Cardiac muscle cell (in vitro differentiated cells and primary cell): ENCODE measurements at places on chromosomes 16 and 17.
A peak's percentile ranks its signal among the peaks of the same experiment; 100 is the strongest.

DNA sequence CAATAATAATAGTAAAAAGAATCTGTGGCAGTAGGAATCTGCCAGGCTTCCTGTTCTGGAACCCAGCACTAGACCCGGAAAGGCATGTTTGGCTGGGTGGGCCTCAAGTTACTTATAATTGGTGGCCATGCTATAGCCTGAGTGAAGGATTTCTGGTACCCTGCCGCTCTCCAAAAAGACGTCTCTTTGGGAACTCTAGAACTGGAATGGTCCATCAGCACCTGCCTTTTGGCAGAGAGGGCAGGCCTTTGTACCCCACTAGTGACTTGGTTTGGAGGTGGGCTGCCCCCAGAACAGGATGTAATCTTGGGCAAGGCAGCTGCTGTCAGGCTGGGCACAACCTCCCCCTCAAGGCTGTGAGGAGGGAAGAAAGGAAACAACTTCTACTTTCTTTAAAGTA lies 29.3 kb upstream of the ST6GALNAC1 start:
- DNase-seq = no peak

GRCh38 chr17:45904866-45905265 lies 10.5 kb downstream of the MAPT start:
- DNase-seq = no peak

GRCh38 chr17:40451420-40451819 lies 8.2 kb downstream of the IGFBP4 start:
- DNase-seq = peak; percentile 98

- DNase-seq = peak; percentile 50
Observed at GRCh38 chr16:51243936-51244436, 92.9 kb upstream of the SALL1 start.

DNA sequence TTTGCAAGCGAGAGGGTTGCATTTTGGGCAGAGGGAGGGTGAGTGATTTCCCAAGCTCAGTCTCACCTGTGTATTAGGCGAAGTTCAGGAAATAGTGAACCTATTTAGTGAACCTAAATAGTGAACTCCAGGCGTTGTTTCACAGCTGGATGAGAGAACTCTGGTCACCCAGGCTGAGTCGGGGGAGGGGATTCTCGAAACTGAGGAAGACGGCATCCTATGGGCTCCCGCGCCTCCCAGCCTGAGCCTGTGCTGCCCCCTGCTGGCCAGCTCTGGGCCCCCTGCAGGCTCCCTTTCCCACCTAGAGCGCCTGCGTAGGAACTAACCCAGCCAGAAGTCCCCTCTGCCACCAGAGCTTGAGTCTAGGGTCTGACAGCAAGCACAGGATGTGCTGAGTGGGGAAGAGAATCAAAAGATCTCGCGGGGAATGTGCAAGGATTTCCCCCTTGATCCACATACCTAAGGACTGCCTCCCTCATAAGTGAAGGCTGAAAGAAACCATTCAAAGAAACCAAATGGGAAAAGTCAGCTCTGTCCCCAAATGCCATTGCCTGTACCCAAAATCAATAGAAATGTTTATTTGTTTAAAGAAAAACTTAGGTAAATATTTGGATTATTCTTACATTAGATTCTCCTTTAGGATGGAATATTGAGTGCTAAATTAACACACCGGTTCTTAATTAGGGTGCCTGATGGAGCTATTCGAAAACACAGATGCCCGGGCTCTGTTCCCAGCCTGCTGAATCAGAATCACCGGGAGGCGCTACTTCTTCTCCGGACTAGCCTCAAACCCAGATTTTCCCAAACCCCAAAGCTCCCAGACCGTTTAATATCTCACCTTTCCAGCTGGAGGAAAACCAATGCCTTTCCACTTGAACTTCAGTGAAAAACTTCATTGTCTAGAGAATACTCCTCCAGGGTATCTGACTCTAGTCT lies 14.8 kb upstream of the MARVELD3 start:
- DNase-seq = peak; percentile 78

DNA sequence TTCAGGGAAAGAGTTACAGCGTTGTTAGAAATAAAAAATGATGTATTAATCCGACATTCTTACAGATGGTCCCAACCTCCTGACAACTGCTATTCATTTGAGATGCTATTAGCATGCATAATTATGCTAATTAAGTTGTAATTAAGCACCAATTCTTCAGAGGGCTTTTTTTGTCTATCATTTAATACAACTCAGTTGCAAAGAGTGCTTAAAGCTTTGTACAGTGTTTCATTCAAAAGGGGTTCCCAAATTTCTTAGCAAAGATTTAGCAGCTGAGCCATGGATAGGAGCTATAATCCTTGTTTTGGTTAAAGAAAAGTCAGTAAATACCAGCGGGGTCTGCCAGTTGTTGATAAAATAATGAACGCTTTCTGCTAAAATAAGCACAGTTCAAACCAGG lies 150.7 kb upstream of the DYNLRB2 start:
- no peak for DNase-seq

- DNase-seq = no peak
Observed at GRCh38 chr16:309476-309875, 26.5 kb downstream of the PDIA2 start.

GRCh38 chr17:81608082-81608481 lies 28.8 kb downstream of the NPLOC4 start:
- no peak for DNase-seq

DNA sequence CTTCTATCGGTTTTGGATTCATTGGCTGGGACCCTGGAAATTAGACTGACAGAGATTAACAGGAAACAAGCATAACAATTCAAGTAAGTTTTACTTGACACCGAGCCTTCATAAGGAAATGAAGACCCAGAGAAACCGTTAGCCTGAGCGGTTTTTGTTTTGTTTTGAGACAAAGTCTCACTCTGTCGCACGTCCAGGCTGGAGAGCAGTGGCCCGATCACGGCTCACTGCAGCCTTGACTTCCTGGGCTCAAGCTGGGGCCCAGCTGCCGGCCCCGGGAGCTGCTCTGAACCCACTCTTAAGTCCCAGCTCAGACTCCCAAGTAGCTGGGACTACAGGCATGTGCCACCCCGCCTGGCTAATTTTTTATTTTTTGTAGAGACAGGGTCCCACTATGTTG lies 321.3 kb downstream of the SEC14L1 start:
- no peak for DNase-seq

GRCh38 chr17:72609501-72609900 lies 483.0 kb downstream of the SLC39A11 start:
- no peak for DNase-seq

GRCh38 chr17:62600805-62601204 lies 26.7 kb upstream of the MRC2 start:
- DNase-seq = peak; percentile 14

- no peak for DNase-seq
Observed at GRCh38 chr16:58733248-58733670, 857 bp downstream of the GOT2 start.

DNA sequence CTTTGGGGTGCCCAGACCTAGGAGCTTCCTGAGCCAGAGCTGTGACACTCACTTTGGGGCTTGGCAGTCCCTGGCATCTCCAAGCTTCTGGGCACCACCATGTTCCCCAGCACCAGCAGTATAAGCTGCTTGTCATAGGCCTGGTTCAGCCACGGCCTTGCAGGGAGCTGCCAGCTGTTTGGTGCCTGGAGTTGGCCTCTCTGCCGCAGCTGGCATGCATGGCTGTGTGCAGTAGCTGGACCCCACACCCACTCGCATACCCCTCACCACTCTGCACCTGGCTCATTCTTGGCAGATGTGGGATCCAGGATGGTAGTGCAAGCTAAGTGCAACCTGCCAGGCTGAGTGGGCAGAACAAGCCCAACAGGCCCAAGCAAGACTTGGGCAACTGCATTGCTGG lies 73.4 kb upstream of the BRD7 start:
- DNase-seq = no peak

DNA sequence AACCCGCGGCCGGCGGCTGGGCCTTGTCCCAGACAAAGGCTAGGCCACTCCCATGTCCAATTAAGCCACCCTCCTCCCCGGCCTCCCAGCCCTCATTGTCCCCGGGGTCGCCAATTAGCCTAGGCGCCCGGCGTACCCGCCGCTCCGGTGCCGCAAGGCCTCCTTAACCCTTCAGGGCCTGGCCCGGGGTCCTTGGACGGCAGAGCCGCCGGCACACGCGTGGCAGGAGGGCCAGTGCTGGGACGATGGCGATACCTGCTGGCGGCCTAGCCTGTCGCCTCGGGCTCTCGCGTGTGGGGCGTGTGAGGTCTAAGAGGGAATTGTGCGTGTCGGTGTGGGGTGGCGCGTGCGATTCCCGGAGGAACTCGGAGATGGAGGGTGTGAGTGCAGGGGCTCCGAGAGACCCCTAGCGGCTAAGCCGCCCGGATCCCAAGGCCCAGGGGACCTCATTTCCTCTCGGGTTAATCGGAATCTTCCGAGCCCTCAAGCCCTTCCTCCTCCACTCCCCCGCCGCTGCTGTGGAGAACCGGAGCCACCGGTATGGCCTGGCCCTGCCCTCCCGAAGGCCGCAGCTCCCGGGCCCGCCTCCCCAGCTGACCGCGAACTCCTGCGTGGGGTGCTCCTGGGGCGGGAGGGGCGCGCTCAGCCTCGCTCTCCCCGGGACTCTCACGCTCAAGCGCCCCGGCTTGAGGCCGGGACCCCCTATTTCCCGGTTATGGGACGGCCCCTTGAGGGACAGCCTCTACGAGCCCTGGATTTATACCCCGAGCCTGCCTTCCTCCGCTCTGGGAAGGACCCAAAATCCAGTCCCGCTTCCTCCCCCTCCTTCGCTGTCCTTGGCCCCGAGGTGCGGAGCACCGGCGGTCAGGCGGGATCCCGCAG lies 11.9 kb downstream of the TBX2 start:
- DNase-seq = peak; percentile 83

GRCh38 chr16:88698646-88699045 lies 7.6 kb downstream of the RNF166 start:
- DNase-seq = no peak

DNA sequence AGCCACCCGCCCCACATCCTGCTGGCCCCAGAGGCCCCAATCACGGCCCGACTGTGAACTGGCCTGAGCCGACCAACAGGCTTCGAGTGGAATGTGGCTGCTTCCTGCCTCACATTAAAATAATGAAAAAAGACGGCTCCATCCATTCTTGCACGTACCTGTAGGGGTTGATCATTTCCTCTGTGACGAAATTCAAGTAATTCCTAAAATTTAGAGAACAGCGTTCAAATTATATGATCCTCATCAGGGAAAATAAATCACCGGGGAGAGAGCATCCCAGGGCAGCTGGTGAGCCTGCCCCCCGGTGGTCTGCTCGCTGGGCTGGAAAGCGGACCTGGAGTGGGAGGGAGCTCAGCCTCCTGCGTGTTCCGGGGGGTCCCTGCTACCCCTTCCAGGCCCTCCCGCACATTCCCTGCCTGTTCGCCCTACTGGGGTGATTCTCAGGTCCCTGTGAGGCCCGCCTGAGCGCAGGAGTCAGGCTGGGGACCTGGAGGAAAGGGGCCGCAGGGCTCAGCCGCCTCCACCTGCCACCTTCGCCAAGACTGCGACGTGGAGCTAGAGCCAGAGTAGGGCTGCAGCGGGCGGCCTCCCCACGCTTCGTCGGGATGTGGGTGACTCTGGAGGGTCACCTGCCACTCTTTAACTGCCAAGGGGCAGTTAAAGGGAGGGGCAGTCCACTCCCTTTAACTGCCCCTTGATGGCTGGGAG lies 28.9 kb downstream of the SLC7A5 start:
- no peak for DNase-seq

- peak; percentile 52 for DNase-seq
Observed at GRCh38 chr17:16304830-16305229, 48.4 kb downstream of the CENPV start.

GRCh38 chr17:28216528-28216927 lies 102.5 kb upstream of the TMEM97 start:
- DNase-seq = peak; percentile 34

DNA sequence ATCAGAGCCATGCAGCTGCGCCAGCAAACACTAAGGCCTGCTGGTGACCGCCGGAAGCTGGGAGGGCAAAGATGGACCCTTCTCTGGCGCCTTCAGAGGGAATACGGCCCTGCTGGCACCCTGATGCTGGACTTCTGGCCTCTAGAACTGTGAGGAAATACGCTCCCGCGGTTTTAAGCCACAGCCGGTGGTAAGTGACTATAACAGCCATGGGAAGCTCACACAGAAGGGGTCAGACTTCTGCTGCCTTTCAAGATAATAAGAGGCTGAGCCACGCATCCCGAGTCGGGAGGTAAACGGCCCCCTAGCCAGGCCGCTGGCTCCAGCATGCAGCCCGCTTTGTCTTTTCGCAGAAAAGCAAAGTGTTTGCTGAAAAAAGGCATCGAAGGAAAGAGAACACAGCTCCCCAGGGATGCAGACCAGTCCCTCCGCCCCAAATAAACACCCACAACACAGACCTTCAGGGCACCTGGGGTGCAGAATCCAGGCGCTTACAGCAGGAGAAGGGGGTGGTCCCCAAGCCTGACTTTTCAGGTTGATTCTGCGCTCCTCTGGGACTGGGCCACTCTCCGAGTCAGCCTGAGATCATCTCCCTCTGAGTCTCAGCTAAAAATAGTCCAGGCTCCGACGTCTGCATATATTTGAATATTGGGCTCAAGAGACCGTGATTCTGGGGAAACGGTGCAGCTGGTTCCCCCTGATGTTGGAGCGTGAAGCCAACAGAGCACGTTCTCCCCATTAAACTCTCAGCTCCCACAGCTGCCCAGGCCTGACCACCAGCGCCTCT lies 89.7 kb downstream of the MGAT5B start:
- peak; percentile 22 for DNase-seq

GRCh38 chr16:4839942-4840341 lies 7.1 kb downstream of the GLYR1 start:
- DNase-seq = no peak

DNA sequence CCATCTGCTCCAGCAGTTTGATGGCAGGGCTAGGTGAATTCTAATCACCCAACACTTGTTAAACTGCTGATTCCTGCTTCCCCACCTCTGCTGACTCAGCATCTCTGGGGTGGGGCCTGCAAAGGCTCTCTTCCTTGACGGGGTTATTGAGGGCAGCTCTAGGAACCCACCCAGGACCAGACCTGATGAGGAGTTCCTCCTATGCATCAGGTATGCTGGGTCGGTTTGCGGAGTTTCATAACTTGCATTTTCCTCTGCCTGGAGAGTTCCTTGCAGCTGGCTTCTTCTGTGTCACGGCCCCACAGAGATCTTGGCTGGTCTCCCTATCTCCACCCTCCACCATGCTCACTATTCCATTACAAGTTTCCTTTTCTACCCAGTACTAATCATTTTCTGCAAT lies 93.4 kb upstream of the CCL2 start:
- no peak for DNase-seq

DNA sequence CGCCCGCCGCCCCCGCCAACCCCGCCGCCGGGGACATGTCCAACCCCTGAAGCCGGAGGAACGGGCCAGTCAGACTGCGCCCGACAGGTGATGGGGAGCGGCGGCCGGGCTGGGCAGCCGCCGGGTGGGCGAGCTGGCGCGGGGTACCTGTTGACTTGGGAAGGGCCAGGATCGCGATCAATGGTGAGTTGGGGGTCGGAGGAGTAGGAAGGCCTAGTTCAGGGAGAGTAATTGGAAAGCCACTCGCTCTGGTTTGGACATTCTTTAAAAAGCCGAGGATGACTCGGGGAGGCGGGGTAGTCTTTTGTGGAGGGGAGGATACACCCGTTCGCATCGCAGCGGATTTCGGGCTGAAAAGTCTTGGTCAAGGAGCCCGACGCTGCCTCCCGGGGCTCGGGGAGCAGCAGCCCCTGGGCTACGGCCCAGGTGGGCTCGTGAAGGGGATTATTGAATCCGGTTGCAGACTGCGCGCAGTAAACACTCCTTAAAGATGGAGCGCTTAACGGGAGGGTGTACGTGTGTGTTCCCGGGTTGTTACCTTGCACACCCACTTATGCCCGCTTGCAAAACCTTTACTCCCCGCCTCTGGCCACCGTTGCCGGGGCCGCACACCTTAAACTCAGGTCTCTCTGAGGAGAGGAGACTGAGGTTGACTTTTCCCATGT lies 123.8 kb downstream of the GOSR1 start:
- peak; percentile 28 for DNase-seq
